ENCODE measurements at places on chromosomes 1 and 21.

- no peak for DNase-seq
Observed at GRCh38 chr1:36752891-36753361, 270.2 kb upstream of the CSF3R start.

- DNase-seq = peak; percentile 61
Observed at GRCh38 chr1:1441002-1441888, 5.8 kb downstream of the VWA1 start.

DNA sequence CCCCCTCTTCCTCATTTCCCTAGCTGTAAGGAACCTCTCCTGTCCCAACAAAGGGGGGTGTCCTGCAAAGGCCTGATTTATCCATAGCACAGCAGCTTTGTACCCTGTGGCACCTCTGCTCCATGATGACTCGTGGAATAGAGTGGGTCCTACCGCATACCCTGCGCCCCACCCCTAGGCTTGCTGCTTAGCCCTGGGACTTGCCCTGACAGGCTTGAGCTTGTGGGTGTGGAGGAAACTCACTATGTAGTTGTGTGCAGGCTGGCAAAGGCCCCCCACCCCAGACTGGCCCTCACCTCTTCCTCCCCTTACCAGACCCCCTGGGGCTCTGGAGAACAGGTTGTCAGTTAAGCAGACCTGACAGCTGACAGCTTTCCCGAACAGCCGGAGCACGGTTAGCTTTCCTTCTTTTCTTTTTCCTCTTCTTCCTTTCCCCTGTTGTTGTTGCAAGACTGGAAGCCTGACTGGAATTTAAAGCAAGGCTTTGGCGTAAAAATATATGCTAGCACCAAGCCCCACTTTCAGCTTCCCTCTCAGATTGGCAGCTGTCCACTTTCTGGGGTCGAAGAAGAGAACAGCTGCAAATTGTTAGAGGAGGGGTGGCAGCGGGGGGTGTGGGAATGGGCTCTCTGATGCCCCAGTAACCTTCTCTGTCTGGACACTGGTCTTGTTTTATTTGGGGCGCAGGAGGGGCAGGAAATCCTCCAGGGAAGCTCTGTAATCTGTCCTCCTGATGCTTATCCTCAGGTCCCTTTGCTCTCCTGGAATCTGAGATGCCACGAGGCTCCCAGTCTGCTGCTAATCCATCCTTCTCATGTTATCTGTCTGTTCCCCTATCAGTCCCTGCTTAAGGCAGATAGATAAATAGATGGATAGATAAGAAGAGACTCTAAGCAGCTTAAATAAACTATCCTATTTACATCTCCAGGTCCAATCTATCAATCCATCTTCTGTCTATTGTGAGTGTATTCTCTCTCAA is 134.6 kb downstream of the BRINP2 start:
- DNase-seq = no peak

GRCh38 chr1:201608635-201609395 is 69.9 kb downstream of the NAV1 start:
- no peak for DNase-seq

- peak; percentile 21 for DNase-seq
Observed at GRCh38 chr1:11061652-11062365, 2.0 kb upstream of the SRM start.

- DNase-seq = no peak
Observed at GRCh38 chr1:207799989-207800648, 48.3 kb downstream of the CD46 start.

DNA sequence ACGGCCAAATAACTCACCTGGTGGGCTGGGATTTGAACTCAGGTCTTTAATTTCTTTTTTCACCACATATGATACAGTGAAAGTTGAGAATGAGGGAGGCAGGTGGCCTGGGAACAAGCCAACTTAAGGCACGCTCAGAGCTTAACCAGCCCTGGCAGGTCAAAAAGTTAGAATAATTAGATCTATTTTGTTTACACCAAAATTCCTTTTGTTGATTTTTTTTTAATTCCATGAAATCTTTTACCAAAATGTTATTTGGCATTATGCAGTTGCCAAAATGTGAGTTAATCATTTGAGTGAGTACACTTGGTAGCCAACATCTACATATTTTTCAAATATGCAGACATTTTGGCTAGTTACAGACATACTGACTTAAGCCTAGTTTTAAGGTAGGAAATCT is 36.8 kb downstream of the LHX8 start:
- DNase-seq = no peak

DNA sequence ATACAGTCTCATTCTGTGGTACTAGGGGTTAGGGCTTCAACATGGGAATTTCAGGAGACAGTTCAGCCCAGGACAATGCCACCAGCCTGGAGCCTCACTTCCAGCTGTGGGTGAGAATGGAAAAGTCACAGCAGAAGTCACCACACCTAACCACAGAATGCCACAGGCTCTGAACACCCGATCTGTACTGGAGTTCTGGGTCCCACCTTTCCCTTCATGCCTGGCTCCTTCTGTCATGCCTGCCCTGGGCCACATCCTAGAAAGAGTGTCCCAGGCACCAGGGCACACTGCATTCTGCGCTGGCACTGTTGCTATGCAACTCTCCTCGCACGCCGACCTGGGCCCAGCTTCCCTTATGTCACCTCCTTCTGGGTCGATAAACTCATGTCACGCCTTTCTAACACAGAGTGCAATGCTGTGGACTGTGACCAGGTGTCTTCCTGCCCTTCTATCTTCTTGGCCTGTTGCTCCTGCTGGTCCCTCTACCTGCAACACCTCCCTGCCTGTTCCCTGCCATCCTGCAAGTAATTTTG is 21.2 kb downstream of the RCSD1 start:
- DNase-seq = no peak

GRCh38 chr1:15504436-15504835 is 19.6 kb downstream of the CASP9 start:
- no peak for DNase-seq

DNA sequence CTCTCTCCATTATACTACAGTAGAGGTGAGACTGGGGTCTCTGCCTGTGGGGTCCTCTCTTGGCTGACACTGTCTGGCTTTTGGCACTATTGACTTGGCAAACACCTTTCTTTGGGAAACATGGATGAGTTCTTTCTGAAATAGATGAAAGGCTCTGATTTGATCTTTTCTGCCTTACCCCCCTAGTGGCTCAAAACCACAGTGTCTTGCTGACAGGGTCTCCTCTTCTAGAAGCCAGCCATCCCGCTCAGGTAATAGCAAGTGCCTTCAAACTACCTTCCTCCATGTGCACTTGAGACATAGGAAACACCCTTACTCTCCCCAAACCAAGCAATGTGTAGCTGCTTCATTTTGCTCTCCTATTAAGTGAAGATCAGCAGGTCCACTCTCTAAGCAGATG is 260.4 kb downstream of the BRINP2 start:
- no peak for DNase-seq

DNA sequence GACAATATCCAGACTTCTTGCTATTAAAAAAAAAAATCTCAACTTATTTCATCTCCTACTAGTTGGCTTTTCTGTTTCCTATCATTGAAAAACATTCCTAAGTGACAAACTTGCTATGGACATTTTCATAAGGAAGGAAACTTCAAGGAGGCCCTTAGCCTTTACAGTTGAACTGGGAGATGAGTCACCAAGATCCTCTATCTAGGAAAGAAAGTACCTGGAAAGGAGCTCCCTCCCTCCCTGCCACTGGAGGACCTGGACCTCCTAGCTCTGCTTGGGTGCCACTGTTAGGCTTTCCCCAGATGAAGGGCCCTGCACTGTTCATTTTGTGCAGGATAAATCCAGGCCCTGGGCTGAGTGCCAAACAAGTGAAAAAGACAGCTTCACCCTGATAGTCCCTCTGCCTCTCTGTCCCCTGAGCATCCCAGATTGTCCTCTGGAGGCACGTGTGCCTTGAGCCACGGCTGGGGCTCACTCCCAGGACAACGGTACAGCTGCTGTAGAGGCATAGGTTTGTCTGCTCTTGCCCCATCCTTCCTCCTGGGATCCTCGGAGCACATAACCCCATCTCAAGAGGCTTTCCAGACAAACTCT is 40.2 kb upstream of the SOX13 start:
- DNase-seq = no peak

GRCh38 chr1:67614511-67614934 is 70.5 kb upstream of the GADD45A start:
- no peak for DNase-seq

DNA sequence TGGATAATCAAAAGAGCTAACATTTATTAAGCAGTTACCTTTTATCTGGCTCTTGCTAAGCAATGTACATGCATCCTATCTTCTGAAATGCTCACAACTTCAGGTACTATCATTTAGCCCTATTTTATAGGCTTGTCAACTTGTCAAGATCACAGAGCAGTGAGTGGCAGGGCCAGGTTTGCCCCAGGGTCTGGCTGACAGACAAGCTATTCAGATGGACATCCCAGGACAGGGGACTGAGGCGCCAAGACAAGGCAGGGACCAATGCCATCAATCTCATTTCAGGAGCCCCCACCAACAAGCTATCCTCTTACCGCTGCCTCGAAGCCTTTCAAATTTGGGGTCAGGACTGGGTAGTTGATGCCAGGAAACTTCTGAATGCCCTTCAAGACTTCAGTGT is 8.9 kb downstream of the HMGCL start:
- no peak for DNase-seq

Data from KBM-7 (cell line).